IPS DF 19.7 (cell line): ENCODE measurements at places on chromosomes 7 and 10.

DNA sequence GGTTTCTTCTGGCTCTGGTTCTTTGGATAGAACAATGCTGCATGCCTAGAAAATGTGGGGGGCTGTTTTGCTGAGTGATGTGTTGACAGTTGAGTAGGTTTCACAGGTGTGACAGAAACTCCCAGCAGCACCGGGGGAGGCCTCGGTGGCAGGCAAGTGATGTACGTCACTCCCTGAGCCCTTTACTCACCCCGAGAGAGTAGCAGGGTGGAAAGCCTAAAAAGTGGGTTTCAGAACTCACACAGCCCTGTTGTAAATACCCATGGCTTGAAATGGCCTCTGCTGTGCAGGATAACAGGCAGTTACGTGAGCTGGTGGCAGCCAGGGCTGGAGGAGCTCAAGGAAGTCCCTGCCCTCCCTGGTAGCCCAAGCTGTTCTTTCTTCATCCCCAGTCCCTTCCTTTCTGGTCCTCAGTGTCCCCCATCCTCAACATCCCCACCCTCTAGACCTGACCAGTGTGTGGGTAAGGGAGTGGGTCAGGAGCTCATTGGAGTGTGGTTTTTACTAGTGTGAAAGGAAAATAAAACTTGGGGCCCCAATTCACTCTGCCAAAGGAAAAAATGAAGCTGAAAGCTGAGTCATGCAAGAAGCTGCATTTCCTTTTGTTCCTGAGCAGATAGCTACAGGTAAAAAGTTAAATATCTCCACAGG lies 258.1 kb downstream of the STK31 start:
- DNase-seq = no peak

DNA sequence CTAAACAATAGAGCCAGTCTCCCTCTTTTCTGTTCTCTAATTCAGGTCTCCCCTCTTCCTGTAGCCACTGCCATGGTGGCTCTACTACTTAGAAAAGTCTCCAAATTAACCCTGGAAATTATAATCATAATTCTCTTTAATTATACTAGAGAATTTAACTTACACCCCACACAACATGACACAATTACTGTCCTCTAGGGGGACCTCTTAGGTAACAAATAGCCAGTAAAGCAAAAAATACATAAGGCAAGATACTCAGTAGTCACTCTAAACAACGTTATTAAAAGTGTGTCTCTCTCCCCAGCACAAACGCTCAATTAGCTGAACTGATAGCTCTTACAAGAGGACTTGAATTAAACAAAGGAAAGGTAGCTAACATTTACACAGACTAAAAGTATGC lies 44.3 kb upstream of the ZNF107 start:
- DNase-seq = no peak

GRCh38 chr10:113651021-113651420 lies 12.8 kb downstream of the NRAP start:
- no peak for DNase-seq

DNA sequence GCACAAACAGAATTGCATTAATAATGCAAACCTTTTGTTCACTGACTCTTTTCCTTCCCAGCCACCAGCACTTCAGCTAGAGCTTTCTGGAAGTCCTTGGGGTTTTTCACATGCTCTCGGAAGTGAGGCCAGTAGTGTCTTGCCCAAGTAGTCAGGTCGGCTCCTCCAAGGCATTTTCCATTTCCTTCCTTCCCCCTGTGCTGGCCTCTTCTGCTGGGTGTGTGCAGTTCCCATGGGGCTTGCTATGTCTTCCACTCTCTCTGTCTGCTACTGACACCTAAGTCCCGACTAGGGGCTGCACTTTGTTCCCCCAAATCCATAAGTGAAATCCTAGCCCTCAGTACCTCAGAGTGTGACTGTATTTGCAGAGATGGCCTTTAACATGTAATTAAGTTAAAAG lies 175.6 kb upstream of the BMPER start:
- DNase-seq = no peak

DNA sequence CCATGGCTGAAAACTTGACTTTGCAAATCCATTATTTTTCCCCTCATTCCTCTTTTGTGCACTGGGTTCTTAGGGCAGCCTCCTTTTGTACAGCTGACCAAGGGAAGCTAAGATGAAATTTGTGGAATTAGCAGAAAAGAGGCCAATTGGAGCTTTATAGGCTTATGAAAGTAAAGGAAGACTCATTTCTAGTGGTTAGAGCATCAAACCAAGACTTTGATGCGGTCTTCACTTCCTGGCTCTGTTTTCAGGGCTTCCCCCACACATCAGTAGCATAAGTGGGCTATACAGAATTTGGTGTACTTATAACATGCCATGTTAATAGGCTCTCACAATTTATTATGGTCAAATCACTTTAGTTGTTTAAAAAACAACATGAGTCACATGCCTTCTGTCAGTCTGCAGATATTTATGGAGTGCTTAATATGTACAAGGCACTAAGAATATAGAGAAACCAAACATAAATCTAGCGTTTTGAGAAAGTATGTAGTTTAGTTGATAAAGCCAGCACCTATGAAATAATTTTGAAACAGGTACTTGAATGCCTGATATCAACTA lies 5.7 kb downstream of the AUTS2 start:
- DNase-seq = no peak
